ENCODE measurements at places on chromosomes 3 and 15.

DNA sequence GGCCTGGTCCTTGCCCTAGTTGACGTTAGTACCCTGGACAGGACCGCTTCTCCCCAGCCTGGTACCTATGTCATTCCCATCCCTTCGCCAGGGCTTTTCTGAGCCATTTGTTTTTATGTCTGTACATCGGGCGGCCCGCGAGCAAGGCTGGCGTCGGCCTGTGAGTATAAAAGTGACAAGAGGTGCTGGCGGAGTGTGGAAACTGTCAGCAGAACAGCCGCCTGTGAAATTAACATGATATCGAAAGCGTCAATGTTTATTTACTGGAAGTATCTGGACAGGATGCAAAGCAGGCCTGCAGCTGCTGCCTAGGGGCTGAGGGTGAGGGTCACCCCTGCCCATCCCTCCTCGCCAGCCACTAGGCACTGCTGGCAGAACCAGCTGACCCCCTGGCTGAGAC, 33.4 kb downstream of the LINGO1 start:
- no peak overlapping the region for H3K4me3 ChIP-seq
- H3K4me1 ChIP-seq, result no peaks in the 10 kb centered on the region
- no peaks in the 10 kb centered on the region for H3K36me3 ChIP-seq
- no peak for DNase-seq

DNA sequence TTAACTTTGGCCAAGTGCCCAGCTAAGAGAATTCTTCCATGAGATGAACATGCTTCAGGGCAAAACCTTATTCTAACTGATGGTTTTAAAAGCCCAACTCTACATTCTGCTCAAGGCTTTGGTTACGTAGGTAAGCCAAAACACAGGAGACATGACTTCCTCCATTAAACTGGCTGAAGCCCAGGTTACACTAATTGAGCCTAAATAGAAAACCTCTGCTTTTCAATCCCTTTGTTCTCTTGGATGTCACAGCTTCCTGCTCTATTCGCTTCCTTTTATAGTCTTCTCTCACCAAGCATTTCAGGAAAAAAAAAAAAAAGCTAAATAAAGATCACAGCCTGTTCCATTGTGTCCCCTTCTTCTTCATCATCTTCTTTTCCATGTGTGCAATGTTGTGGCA, 420.4 kb downstream of the TIGIT start:
- DNase-seq, result no peak
- H3K27ac ChIP-seq, result no peak overlapping the region
- no peaks in the 10 kb centered on the region for H3K27me3 ChIP-seq

DNA sequence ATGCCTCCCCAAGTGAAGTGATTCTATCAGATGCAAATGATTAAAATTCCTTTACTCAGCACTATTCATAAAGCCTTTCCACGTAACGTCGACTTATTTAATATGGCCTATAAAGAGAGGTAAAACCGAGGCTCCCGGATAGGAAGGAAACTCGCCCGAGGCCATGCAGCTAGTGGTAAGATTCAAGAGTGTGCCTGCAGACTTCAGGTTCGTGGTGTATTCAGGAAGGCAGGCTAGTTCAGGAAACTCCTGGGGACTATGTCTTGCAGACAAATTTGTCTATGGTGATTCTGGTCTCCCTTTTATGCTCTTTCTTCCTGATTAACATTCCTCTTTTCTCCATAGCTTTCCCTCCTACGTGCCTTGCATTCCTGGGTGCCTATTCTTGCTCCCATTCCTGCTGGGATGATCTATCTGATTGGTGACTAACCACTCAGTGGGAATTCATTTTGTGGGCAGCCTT, 150.7 kb downstream of the SST start:
- no peaks in the 10 kb centered on the region for H3K36me3 ChIP-seq
- DNase-seq, result no peak
- H3K4me3 ChIP-seq, result no peak overlapping the region
- no peaks in the 10 kb centered on the region for H3K27me3 ChIP-seq
- H3K27ac ChIP-seq, result no peak overlapping the region

DNA sequence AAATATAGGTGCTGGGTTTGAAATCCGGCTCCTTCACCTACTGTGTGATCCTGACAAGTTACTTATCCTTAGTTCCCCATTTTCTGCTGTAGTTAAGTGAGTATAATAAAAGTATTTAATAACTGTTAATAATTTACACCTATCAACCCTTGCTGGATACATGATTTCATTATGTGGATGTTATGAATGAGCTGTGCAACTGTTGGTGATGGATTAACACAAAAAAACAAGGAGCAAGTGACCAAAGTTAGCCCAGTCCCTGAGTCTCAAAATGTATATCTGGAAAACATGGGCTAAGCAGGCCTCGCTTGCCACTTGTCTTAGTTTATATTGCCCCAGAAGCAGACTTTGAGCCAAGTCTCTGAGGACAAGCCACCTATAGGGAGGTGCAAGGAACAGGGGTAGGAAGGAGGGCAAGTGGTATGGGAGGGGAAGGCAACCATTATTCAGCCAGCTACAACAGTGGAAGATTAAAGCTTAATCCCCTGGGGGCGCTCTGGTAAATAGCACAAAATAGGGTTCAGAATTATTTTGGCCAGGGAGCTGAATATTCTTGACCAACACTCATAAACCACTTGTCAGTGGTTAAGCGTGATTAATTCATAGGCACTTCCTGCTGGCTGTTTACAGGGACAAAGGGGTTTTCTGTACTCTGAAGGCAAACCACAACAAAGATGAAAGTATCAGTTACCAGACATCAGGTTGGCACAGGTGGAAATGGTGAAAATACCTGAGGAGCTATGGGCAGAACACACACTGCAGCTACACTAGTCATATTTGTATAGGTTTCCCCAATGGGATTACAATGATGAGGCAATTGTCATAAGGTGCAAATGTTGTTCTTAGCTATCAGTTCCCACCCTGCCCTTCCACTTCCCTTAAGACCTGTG, 76.2 kb downstream of the TRIM42 start:
- H3K27ac ChIP-seq, result no peak overlapping the region
- no peaks in the 10 kb centered on the region for H3K27me3 ChIP-seq
- no peak overlapping the region for H3K4me3 ChIP-seq
- no peaks in the 10 kb centered on the region for H3K4me1 ChIP-seq

- no peaks in the 10 kb centered on the region for H3K36me3 ChIP-seq
- H3K27ac ChIP-seq, result no peak overlapping the region
- H3K4me1 ChIP-seq, result no peaks in the 10 kb centered on the region
- H3K4me3 ChIP-seq, result no peak overlapping the region
These were observed 110.4 kb downstream of the TMEM266 start for GRCh38 chr15:76169911-76170800.

GRCh38 chr15:35713733-35714132, 167.8 kb upstream of the DPH6 start:
- no peak for DNase-seq
- no peaks in the 10 kb centered on the region for H3K27me3 ChIP-seq
- no peak overlapping the region for H3K4me3 ChIP-seq

Measured in left lung (tissue), 14 donors.